ENCODE measurements at places on chromosomes 5 and 9. TPM values are rescaled to one million over a fixed set of nuclear protein-coding genes. Genes with fewer than 3 reads are reported as not detected.

The SLIT3 gene
- 0.59 TPM for total RNA-seq

The FIBCD1 gene
- 15.5 TPM for total RNA-seq

The PCDHGA6 gene
- 4.8 TPM for total RNA-seq

The WWC1 gene
- 33.2 TPM for total RNA-seq

The IRX4 gene
- total RNA-seq = 2.8 TPM

The SLC6A7 gene
- not detected for total RNA-seq

The DOLK gene
- total RNA-seq = 20.2 TPM

The MYMK gene
- not detected for total RNA-seq

The PCDHA11 gene
- total RNA-seq = 26.5 TPM

The NOP16 gene
- total RNA-seq = 43.4 TPM

The ANKRA2 gene
- total RNA-seq = 28.7 TPM

Data from GM23338 (cell line).